Activated CD4-positive, alpha-beta T cell treated with anti-CD3 and anti-CD28 coated beads for 36 hours (primary cell): ENCODE measurements at places on chromosomes 5 and 9. TPM values are rescaled to one million over a fixed set of nuclear protein-coding genes. Genes with fewer than 3 reads are reported as not detected.

The MPDZ gene
- total RNA-seq = not detected

The TRAF1 gene
- total RNA-seq = 103 TPM

The NOXA1 gene
- total RNA-seq = 0.97 TPM

The ZDHHC21 gene
- 5.1 TPM for total RNA-seq

The DMRTA1 gene
- not detected for total RNA-seq

The FOXD4L4 gene
- total RNA-seq = 0.11 TPM

The PCDHGB5 gene
- total RNA-seq = 0.05 TPM

GRCh38 chr9:16461851-16462250, 408.6 kb downstream of the BNC2 start:
- no peak for DNase-seq

- DNase-seq = no peak
Observed at GRCh38 chr9:129774791-129775447, 22.1 kb upstream of the PTGES start.

DNA sequence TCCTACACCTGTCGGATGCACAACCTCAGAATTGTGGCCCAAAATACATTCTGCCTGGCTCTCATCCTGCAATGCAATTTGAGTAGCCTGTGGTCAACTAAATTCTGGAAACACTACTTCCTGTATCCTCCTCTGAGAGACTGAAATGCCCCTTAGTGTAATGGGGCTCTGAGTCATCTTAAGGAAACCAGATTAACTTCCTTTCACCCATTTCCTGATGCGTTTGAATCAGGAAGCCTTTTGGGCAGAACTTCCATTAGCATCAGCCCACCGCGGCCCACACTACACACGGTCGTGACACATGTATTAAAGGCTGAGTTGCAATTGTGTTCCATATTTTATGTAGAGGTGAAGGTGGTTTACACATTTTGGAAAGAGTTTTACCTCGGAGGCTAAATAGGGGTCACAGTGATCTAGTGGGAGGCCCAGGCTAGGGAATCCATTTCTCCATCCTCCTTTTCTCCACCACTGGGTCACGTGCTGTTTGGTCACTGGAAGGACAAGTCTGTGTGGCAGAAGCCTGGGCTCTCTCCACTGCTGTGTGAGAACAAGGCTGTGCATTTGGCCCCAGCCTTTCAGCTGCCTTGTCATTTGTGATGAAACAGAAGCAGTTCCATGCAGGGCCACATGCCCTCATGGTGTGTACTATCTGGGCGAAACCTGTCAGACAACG, 55.9 kb downstream of the DAP start:
- no peak for DNase-seq

DNA sequence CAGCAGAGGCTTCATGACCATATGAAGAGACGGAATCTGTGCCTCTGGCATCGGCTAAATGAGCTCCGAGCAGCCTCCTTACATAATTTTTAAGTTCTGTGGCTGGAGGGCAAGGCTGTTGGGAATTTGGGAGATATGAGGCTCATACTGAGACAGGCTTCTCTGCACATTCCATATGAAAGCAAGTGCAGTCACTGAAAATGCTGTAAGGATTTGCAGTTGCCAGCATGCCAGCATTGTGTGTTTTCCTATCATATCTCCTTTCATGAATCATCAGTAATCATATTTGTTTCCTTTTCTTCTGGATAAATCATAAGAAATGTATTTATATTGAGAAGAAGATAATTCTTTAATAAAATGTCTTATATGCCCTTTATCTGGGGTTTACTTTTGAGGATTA, 775.4 kb downstream of the SEMA5A start:
- DNase-seq = no peak

- DNase-seq = no peak
Observed at GRCh38 chr9:88197016-88197415, 58.7 kb upstream of the SPATA31C2 start.
